Endothelial cell (in vitro differentiated cells): ENCODE measurements at places on chromosomes 12 and 14. TPM values are rescaled to one million over a fixed set of nuclear protein-coding genes. Genes with fewer than 3 reads are reported as not detected.

DNA sequence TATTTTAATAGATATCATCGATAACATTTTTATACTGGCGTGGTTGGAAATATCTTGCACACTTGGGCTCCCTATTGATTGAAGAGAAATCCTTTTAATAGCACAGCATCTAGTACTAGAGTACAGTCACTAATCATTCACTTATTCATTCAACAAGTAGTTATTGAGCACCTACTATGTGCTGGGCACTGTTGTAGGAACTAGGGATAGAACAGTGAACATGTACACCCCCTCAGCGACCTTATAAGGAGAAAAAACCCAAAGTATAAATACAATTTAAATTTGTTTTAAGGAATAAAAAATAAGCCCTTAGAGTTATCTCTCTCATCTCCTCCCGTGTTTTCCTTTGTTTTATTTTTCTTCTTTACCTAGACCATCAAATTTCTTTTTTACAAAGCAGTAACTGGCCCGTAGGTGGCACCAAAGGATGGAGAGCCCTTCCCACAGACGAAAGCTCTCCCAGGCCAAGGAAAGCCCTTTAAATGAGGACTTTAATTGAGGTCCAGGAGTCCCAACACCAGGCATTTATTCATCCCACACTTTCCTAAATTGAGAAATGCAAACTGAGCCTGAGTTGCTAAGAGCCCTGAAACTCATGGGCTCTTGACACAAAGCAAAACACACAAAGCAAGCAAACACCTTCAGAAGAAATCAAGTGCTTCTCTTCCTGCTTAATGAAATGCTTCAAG lies 29.0 kb downstream of the PEBP1 start:
- peak; percentile 40 for DNase-seq
- no peak overlapping the region for H3K27ac ChIP-seq
- H3K27me3 ChIP-seq = no peaks in the 10 kb centered on the region
- peaks cover 4% of the 10 kb centered on the region for H3K36me3 ChIP-seq
- H3K4me1 ChIP-seq = peaks cover 5% of the 10 kb centered on the region

DNA sequence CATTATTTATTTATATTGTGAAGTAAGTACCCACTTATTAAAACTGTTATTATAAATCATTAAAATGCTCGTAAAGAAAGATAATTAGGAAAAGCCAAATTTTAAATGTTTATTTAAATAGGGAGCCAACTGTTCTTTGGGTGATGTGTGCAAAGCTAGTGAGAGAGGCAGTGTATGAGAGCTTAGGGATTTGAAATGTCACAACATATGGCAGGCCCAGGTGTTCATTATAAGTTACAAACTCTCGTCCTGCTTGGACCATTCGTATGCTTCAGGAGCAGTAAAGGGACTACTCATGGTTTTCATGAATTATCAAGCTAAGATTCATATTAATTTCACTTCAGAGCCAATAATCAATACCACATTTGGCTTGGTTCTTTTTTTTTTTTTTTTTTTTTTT lies 154.5 kb downstream of the TGFB3 start:
- DNase-seq = no peak
- peaks cover under 1% of the 10 kb centered on the region for H3K36me3 ChIP-seq
- H3K27me3 ChIP-seq = no peaks in the 10 kb centered on the region
- no peaks in the 10 kb centered on the region for H3K4me1 ChIP-seq

- no peak overlapping the region for H3K27ac ChIP-seq
- no peak overlapping the region for H3K4me3 ChIP-seq
- H3K27me3 ChIP-seq = no peaks in the 10 kb centered on the region
- no peak for DNase-seq
- H3K36me3 ChIP-seq = peaks cover 5% of the 10 kb centered on the region
Measured at GRCh38 chr14:81396113-81396512, 4.0 kb downstream of the STON2 start.

The CIT gene
- 14.4 TPM for total RNA-seq
